HFFc6 (cell line): ENCODE measurements at places on chromosomes 16 and 17.

DNA sequence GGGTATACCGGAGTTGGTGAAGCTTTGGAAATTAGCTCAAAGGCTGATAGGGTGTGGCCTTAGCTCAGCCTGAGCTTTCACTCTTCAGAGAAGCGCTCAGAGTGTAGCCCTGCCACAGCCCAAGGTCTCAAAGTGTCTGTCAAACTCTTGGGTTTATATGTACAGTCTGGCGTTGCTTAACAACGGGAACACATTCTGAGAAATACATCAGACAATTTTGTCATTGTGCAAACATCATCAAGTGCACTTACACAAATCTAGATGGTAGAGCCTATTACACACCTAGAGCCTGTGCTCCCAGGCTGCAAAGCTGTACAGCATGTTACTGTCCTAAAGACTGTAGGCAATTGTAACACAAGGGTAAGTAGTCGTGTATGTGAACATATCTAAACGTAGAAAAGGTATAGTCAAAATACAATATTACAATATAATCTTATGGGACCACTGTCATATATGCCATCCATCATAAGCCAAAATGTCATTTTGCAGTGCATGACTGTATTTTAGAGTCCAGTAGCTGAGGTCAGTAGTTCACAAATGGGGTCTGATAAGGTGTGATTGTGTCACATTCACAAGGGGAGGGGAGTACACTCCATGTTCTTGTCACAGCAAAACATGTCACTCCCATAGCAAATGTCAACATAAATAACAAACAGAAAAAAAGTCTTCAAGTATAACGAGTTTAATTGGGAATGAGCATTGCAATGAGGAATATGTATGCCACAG is 20.6 kb downstream of the CHAD start:
- no peak for DNase-seq

GRCh38 chr17:57516290-57517230 is 228.5 kb downstream of the CCDC182 start:
- DNase-seq: no peak

DNA sequence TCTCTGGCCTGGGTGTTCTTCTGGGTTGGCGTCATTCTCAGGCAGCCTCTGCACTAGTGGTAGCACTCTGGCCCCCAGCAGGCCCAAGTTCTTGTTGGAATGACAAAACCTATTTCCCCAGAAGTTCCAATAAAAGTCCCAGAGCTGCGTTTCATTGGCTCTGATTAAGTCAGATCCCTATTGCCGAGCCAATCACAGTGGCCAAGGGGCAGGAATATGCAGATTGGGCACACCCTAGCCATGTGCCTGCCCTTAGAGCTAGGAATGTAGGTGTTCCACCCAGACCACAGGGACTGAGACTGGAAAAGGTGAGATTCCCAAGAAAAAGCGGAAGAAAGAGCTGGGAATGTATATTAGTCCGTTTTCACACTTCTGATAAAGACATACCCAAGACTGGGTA is 44.9 kb upstream of the POLR3E start:
- DNase-seq: no peak

- no peak for DNase-seq
Observed at GRCh38 chr16:63789603-63790002, 1332.3 kb downstream of the CDH11 start.

- DNase-seq: no peak
Observed at GRCh38 chr16:3174618-3175148, 13.3 kb upstream of the OR1F1 start.
